ENCODE measurements at places on chromosomes 1 and 21. TPM values are rescaled to one million over a fixed set of nuclear protein-coding genes. Genes with fewer than 3 reads are reported as not detected.
A peak's percentile ranks its signal among the peaks of the same experiment; 100 is the strongest.

DNA sequence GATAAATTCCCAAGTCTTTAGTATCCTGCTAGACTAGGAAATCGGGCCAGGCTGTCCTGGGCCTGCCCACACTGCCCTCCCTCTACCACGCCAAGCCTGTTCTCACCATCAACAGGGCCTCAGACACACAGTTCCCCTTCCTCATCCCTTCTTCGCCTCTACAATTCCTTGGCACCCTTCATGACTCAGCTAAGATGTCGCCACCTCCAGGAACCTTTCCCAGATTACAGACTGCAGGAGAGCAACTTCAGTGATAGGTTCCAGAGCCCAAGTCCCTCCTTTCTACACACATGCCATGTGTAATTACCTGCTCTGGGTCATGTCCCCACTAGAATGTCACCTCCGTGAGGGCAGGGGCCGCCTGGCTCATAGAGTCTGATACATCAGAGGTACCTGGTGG, 3.3 kb downstream of the RIMS3 start:
- H3K36me3 ChIP-seq, result no peaks in the 10 kb centered on the region
- no peak overlapping the region for H3K4me3 ChIP-seq
- no peak overlapping the region for H3K27ac ChIP-seq
- DNase-seq, result no peak
- no peaks in the 10 kb centered on the region for H3K27me3 ChIP-seq
- no peaks in the 10 kb centered on the region for H3K4me1 ChIP-seq

- H3K27me3 ChIP-seq, result no peaks in the 10 kb centered on the region
- H3K27ac ChIP-seq, result no peak overlapping the region
- no peaks in the 10 kb centered on the region for H3K4me1 ChIP-seq
- DNase-seq, result no peak
- no peaks in the 10 kb centered on the region for H3K36me3 ChIP-seq
Observed at GRCh38 chr1:3511856-3512255, 57.4 kb downstream of the ARHGEF16 start.

DNA sequence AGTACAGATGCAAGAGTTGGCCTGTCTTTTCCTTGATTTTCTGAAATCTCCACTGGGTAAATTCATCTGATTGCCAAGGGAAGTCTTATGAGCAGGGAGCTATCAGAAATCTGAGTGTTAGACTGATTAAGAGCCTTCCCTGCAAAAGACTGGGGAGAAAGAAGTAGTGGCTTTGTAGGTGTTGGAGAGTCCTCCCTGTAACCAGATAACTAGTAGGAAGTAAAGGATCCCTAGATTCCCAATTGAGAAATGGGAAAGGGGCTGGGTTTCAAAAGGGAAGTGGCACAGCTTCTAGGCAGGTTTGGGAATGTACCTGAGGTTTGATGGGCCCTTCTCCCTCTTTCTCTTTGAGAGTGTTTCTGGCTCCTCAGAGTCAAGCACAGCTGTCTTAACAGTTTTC, 2.1 kb downstream of the TLCD4 start:
- H3K27ac ChIP-seq, result no peak overlapping the region
- no peak for DNase-seq

The PI4KB gene
- 64.2 TPM for total RNA-seq

- no peak overlapping the region for H3K4me3 ChIP-seq
- no peaks in the 10 kb centered on the region for H3K27me3 ChIP-seq
- no peaks in the 10 kb centered on the region for H3K36me3 ChIP-seq
- H3K27ac ChIP-seq, result no peak overlapping the region
Observed at GRCh38 chr1:243233908-243234307, 21.2 kb downstream of the CEP170 start.

DNA sequence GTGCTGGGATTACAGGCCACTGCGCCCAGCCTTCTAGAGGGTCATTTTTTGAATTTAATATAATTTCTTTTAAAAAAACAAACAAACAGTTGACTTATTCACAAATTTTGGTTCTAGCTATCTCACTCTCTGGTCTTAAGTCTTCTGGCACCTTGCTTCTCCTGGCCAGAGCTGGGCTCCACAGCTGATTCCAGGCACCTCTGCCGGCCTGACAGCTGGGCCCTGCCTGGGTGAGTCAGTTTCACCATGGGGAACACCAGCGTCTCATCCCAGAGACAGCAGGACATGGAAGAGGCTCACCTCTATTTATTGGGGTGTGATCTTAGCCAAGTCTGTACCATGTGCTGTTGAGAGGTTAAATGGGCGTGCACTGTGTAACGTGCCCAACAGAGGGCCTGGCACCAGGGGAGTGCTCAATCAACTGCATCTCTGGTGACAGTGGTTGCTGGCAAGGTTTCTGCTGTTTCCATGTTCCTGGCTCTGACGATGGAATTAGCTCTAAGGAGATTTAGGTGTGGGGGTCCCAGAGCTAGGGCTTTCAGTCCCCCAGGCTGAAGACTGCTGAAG, 956 bp downstream of the CPLANE2 start:
- no peaks in the 10 kb centered on the region for H3K4me1 ChIP-seq
- peak overlapping the region; percentile 51 for H3K4me3 ChIP-seq
- H3K27me3 ChIP-seq, result no peaks in the 10 kb centered on the region
- DNase-seq, result no peak
- peak overlapping the region; percentile 90 for H3K27ac ChIP-seq

The MMP23B gene
- 57.1 TPM for total RNA-seq

DNA sequence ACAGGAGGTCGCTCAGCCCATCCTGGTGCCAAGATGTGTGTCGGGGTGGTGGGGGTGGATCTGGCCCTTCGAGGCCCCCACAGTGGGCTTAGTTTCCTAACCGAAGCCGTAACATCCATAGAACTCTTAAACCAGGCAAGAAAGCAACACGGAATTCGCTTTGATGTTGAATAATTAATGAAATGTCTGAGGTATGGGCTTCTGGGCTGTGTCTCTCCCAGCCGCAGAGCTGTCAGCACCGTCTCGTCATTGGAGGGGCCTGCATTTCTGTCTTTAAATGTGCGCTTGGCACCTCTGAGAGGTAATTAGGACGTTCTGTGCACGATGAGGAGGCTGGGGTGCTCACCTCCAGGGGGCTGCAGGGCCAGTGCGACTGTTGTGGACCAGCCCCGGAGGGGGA, 13.3 kb upstream of the PLCH2 start:
- no peaks in the 10 kb centered on the region for H3K36me3 ChIP-seq
- H3K27ac ChIP-seq, result no peak overlapping the region
- no peak for DNase-seq
- no peak overlapping the region for H3K4me3 ChIP-seq
- H3K4me1 ChIP-seq, result no peaks in the 10 kb centered on the region

The MAP3K21 gene
- 5.6 TPM for total RNA-seq

The INSRR gene
- not detected for total RNA-seq

The LHX4 gene
- not detected for total RNA-seq

GRCh38 chr1:202197653-202198365, 4.2 kb downstream of the LGR6 start:
- no peaks in the 10 kb centered on the region for H3K4me1 ChIP-seq
- H3K4me3 ChIP-seq, result no peak overlapping the region
- no peak for DNase-seq
- no peak overlapping the region for H3K27ac ChIP-seq
- H3K36me3 ChIP-seq, result no peaks in the 10 kb centered on the region

The FAM110D gene
- total RNA-seq, result 20.0 TPM

DNA sequence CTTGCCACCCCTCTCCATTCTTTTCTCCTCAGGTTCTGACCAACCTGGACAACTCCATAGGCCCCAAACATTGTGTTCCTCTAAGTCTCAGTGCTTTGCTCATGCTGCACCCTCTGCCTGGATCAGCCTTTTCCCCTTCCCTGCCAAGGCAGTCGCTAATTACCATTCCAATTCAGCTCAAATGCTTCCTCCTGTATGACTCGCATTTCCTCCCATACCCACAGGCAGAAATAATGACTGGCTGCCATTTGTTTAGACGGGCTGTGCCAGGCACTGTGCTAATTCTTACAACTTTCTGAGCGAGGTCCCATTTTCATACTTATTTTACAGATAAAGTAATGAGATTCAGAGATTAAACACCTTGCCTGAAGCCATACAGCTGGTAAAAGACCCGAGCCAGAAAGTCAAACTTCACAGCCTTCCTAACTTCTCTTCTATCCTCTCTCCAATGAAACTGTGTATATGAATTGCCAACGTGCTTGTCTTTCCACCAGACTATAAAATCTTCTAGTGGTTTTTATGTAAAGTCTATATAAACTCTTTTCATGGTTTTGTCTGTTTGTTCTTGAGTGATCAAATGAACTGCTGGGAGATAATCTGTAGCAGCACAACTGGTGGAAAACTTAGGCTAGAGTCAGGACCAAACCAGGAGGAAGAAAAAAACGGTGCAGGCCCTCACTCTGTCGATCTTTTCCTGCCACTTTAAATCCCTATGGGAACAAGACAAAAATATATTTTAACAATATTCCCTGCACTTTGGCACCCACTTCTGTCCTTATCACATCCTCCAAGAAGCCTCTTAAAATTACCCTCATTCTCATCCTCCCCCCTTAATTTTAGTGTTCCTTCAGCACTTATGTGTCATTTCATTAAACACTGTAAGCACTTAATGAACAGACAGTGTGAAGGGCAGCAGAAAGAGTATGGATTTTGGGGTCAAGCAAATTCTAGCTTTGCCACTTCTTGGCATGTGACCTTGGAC, 33.7 kb downstream of the RAB3B start:
- no peak overlapping the region for H3K4me3 ChIP-seq
- DNase-seq, result no peak
- H3K27me3 ChIP-seq, result no peaks in the 10 kb centered on the region
- no peak overlapping the region for H3K27ac ChIP-seq
- H3K36me3 ChIP-seq, result no peaks in the 10 kb centered on the region

DNA sequence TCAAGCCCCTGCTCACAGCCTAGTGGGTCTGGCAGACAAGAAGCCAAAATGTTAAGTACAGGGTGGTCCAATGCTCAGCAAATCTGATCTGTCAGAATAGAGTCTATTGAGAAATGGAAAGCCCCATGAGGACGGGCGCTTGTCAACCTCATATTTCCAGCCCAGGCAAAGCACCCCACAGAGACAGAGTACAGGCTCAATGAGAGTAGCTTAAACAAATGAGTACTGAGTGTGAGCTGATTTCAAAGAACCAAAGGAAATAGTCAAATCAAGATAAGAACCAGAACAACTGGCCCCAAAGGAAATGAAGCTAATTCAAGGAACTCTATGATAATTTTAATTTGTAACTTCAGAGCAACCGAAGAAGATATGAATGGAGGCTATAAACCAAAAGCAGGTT, 44.6 kb upstream of the SLC30A1 start:
- H3K36me3 ChIP-seq, result no peaks in the 10 kb centered on the region
- no peaks in the 10 kb centered on the region for H3K27me3 ChIP-seq
- no peak overlapping the region for H3K27ac ChIP-seq
- no peak for DNase-seq

GRCh38 chr1:156090840-156091188, 8.5 kb upstream of the MEX3A start:
- no peaks in the 10 kb centered on the region for H3K36me3 ChIP-seq
- H3K27ac ChIP-seq, result peak overlapping the region; percentile 52
- no peak overlapping the region for H3K4me3 ChIP-seq
- peak; percentile 87 for DNase-seq

DNA sequence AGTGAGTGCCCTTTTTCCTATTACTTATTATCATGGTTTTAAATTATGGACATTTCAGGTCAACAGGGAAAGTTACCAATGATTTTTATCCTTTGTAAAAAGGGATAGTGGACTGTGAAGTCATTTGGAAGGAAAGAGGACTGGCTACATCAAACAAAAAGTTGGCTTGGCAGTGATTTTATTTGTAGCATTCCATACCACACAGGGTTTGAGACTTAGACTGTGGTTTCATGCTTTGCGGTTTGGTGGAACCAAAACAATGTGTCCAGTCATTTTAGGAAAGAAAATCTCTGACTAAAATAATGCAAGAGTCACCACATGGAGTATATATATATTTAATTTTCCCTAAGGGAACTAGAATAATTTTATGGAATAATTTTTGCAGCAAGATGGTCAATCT, 239.5 kb downstream of the HMCN1 start:
- no peak overlapping the region for H3K4me3 ChIP-seq
- H3K4me1 ChIP-seq, result no peaks in the 10 kb centered on the region
- H3K27ac ChIP-seq, result no peak overlapping the region
- no peaks in the 10 kb centered on the region for H3K27me3 ChIP-seq

GRCh38 chr1:24959623-24959975, 29.5 kb upstream of the RUNX3 start:
- H3K4me3 ChIP-seq, result no peak overlapping the region
- no peaks in the 10 kb centered on the region for H3K27me3 ChIP-seq
- DNase-seq, result no peak
- H3K27ac ChIP-seq, result no peak overlapping the region
- H3K36me3 ChIP-seq, result no peaks in the 10 kb centered on the region

Measured in uterus (tissue), 4 donors.